ENCODE measurements at places on chromosomes 2 and 18.

DNA sequence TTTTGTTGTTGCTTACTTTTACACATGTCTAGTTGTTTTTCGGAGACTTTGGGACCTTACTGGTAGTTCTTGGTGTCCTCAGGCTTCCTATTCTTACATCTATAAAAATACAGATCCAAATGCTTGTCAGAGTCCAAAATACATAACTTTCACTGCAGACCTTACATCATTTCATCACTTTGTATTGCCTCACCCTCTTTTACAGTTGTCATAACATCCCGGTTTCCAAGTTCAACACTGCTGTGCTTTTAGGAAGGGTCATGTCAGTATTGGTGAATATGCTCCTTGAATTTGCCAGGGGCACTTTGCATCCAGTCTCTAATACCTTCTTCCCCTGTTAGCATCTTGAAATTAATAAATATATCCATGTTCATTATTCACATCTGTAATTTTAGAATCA, 518.2 kb upstream of the RAB12 start:
- no peak for DNase-seq

- DNase-seq, result no peak
Measured at GRCh38 chr18:23885750-23886149, 128.8 kb upstream of the TTC39C start.

DNA sequence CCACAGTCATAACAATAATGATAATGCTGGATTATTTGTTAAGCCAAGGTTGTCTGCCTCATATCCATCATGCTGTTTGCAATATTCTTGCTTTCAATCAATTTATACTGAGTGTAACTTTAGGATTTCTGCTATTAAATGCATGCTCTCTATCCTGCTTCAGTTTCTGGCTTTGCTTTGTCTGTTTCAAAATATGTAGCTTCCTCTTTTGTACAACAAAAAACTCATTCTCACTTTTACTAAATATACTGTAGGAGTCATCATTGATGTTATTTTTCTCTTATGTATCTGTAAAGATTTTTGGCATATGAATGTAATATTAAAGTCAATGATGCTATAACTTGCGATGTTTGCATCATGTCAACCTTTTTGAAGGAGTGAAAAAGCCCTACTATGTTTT, 149.3 kb downstream of the GPD2 start:
- DNase-seq, result no peak

- DNase-seq, result no peak
Measured at GRCh38 chr2:23404426-23404825, 19.4 kb downstream of the KLHL29 start.

GRCh38 chr2:190173392-190173791, 110.9 kb upstream of the MSTN start:
- DNase-seq, result no peak

DNA sequence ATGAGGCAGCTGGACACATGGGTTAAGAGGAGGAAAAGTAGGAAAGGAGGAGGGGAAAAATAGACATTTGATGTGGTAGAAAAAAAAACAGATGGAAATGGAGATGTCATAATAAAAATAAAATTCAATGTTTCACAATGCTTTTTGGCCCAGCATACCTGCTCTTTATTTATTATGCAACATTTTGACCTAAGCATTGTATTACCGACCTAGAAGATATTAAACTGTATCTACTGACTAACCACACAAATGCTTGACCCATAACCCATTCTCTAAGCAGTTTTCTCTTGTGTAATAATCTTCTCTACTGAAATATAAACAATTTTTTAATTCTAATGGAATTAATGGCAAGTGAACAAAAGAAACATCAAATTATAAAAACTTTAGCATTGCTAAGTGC, 362.3 kb downstream of the FBXO15 start:
- DNase-seq, result no peak

GRCh38 chr18:2882201-2882600, 35.4 kb downstream of the EMILIN2 start:
- no peak for DNase-seq

DNA sequence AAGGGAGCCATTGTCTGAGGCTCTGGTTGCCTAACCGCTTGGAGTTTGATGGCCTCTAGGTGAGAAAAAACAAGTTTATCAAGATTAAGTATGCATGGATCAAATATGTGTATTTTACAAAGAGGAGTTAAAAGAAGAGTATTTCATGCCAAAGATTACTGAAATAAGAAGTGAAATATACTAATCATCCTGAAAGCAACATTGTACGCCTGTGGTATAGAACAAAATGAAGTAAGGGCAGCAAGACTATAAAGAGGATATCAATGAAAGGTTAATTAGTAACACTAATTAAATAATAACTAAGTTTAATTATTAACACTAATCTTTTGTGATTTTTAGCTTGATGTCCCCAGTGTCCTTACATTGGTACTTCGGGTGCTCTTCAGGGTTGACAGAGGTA, 276.7 kb downstream of the CALCRL start:
- DNase-seq, result no peak

DNA sequence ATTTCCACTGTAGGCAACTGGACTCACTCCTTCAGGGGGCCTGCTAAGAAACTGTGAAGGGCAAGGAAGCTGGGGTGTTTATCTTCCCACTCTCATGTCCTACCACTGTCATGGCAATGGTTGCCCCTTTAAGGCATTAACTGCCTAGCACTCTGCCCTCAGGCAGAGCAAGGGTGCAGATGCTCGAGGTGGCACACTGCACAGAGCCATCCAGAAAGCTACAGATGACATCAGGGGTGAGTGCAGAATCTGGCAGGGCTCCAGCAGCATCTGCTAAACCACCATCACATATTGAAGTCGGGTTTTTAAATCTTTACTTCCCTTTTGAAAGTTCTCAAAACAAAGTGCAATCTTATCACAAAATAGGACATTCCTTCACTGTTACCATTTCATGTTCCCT, 75.4 kb downstream of the RAPGEF4 start:
- DNase-seq, result no peak

GRCh38 chr18:21571772-21572171, 28.7 kb downstream of the ESCO1 start:
- DNase-seq, result no peak

GRCh38 chr2:217028128-217028527, 168.3 kb upstream of the TNP1 start:
- DNase-seq, result no peak

DNA sequence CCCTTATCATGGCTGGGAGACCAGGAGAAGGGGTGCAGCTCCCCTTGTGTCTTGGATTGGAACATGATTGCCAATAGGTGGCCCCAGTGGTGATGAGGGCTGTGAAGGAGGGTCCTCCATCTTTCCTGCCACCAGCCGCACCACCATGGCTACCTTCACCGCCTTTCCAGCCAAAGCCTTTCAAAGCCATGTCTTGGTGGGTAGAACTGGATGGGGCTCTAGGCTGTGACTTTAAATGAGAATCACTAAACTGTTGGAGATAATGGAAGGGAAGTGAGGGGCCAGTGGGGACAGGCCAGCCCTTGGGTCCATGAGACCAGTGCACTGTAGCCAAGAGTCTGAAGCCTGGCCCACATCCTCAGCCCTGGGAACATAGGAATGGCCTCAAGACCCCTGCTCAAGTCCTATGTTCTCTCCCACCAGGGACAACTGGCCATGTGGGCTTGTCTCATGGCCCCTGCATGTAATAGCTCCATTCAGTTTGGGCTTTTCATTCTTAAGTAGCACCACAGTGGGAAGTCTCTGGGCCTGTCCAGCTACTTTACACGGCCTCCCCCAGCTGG, 345.7 kb downstream of the DYSF start:
- no peak for DNase-seq

- DNase-seq, result no peak
Measured at GRCh38 chr2:5315512-5315911, 376.7 kb upstream of the SOX11 start.

GRCh38 chr18:45171679-45172191, 443.5 kb upstream of the SLC14A2 start:
- DNase-seq, result no peak

- no peak for DNase-seq
Measured at GRCh38 chr18:61992285-61992684, 99.5 kb upstream of the RNF152 start.

DNA sequence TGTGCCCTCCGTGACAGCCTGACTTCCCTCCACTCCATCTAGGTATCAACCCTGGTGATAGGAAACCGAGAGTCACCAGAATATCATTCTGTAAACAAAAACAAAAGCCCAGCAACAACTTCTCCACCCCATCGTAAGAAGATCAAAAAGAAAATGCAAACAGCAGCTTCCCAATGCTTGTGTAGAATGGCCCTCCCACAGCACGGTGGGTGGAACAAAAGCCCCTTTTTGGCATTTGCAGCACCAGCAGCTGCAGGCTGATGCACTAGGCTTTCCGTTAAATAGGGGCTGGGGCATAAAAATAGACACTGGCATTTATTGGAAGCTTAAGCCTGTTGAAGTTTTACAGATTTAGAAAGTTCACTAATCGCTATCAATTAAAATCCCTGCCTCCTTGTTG, 513.0 kb downstream of the GALR1 start:
- no peak for DNase-seq

GRCh38 chr2:30670453-30670852, 136.8 kb downstream of the CAPN13 start:
- DNase-seq, result no peak

DNA sequence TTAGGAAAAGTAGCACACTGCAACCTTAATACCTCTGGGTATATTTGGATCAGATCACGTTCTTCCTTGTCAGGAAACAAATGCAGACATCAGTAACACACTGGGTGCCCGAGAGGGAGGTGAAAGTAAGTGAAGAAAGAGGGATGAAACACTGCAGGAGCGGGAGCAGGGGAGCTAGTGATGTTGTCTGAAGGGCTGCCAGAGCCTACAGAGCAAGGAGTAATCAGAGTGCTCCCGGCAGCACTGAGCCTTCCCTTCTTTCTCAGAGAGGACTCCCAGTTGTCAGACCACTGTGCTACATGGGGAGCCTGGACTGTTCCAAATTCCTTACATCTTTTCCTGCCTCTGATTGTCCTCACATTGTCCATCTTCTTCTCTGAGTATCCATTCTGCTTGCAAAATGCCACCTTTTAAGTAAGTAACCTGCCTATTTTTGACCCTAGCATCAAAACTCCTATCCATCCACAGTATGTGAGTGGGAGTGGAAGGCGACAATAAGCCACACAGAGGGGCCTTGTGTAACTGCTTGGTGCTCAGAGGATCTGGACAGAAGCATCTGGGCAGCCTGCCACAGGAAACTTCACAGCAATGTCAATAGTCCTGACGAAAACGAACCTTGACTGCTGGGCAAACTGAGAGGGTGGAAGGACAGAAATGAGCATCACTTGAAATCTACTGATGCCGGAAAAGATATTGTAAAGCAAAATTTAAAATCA, 10.8 kb upstream of the NAB1 start:
- DNase-seq, result no peak

- DNase-seq, result no peak
Measured at GRCh38 chr2:16043627-16044026, 103.3 kb downstream of the MYCN start.
